ENCODE measurements at places on chromosomes 16 and 17. TPM values are rescaled to one million over a fixed set of nuclear protein-coding genes. Genes with fewer than 3 reads are reported as not detected.

MLKL gene
- 1.7 TPM for polyA plus RNA-seq

ATP2A1 gene
- not detected for polyA plus RNA-seq

DNA sequence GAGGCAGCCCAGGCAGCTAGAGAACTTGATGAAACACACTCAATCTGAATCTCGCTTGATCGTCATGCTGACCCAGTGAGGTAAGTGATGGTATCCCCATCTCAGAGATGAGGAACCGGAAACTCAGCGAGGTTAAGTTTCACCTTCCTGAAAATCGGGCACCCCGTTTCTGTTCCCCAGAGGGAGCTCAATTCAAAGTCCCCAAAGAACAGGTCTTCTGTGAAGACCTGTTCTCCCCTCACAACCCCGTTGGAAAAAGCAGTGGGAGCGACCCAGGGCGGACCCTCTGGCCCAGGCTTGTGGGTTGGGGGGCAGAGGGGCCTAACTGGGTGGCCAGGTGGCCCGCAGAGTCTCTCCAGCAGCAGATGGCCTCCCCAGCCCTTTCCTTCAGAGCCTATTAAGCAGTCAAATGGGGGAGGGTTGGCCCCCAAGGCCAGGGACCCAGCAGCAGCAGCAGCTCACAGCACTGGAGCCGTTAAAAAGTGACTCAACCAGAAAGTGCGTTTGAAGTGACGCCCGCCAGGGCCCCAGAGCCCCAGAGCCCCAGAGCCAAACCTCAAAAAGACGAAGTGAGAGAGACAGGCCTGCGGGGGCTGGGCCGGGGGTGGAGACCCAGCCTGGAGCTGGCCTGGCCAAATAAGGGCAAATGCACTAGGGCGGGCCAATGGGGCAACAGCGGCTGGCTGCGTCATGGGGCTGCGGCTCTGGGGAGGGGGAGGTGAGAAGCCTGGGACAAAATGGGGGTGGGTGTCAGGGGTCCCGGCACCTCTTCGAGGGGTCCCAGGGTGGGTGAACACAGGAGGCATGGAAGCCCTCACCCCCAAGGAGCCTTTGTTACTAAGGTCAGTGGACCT lies 9.2 kb upstream of the TSPOAP1 start:
- peak; percentile 97 for DNase-seq

DNA sequence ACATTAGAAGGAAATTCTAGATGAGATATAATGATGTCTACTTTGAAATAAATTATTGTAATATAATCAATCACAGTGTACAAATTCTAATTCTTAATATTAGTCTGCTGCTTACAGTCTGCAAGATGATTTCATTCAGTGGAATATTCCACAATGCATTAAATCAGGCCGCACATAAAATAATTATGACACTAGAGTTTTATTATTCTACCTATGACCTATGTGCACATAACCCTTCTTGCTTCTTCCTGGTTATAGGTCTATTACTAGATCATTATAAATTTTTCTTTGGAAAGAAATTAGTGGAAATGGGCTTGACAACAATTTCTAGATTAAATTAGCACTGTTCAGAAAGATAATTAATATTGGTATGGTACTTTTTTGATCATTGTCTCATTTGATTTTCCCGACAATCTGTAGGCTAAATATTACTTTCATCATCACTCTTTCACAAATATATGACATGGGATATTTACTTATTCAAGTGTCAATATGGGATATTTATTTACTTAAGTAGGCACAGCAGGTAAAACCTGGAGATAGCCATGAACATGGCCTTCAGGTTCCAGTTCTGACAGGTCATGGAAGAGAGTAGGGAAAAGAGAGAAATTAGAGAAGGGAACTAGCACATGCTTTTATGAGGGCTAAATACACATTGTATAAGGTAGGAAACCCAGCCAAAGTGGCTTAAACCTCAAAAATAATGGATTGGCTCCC lies 476.4 kb downstream of the TOX3 start:
- DNase-seq = no peak
